NCI-H345 (cell line): ENCODE measurements at places on chromosomes 5 and 9.

DNA sequence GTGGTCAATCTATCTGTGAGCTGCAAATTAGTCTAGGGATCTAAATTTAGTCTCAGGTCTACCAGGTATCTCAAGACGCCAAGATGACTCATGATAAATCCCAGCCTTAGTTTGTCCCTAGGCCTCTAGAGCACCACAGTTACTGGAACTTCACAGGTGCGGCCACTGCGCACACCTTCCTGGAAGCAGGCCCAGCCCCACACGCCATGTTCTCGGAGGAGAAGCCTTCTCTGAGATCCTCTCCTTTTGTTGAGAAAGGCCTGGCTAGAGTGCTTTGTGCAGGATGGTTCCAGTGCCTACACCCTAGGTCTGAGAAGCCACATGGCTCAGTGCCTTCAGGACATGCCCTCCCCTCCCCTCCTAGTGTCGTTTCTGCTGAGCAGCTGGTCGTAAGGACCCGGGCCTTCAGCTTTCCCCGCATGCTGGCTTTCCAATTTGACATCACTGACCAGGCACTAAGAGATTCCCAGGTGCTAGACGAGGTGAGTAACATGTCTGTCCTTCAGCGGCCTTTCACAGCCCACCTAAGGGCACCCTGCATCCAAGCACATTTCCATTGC lies 51.9 kb downstream of the IPPK start:
- no peak for DNase-seq

DNA sequence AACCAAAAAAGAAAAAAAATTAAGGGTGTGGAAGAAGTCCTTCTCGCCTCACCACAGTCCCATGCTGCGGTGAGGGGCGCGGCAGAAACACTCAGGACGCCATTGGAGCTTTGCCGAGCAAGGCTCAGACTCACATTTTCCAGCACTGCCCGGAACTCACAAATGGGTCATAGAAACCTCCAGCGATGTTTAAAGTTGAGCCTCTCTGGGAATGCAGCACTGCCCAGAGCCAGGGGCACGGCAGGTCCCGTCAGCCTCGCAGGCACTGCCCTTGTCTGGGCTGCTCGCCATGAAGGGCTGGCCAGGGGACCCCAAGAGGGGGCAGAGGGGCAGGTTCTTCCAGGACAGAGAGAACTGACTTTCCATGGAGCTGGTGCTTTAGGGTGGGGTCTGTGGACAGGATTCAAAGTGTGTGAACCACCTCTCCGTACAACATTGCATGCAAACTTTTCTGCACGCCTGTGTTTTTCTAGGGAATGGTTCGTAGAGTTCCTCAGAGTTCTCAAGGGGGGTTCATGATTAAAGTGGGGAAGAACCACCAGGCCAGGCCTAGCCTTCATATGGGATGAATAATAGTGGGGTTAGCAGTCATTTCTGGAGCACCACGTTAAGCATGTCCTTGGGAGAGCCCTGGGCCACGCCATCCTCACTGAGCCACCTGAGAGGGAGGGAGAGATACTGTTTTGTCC lies 38.4 kb downstream of the PRRX2 start:
- no peak for DNase-seq

GRCh38 chr9:93087971-93088655 lies 7.9 kb upstream of the CARD19 start:
- DNase-seq, result no peak

- no peak for DNase-seq
These were observed at the start of gene PROP1 for GRCh38 chr5:177995691-177996595. Gene PROP1 (minus strand): TSS chr5:177996242. CDS start chr5:177995933, 309 bp downstream.

DNA sequence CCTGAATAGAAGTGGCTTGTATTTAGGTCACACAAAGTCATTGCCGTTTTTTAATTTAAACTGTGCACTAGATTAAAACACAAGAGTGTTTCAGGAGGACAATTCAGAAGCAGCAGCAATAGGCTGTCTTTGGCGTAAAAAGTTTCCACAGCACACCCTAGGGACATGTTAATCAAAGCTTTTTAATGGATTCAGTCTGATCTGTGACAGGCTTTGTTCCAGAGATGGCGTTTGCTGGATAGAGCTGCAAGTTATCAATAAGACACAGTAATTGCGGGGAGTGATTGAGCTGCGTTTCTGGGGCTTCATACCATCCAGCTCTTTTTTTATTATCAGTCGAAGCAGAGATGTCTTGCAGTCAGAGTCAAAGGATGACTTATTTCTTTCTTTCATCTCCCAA lies 300.3 kb downstream of the ZNF608 start:
- DNase-seq, result no peak

- DNase-seq, result no peak
These were observed 60.3 kb upstream of the PARP8 start for GRCh38 chr5:50606179-50606578.

DNA sequence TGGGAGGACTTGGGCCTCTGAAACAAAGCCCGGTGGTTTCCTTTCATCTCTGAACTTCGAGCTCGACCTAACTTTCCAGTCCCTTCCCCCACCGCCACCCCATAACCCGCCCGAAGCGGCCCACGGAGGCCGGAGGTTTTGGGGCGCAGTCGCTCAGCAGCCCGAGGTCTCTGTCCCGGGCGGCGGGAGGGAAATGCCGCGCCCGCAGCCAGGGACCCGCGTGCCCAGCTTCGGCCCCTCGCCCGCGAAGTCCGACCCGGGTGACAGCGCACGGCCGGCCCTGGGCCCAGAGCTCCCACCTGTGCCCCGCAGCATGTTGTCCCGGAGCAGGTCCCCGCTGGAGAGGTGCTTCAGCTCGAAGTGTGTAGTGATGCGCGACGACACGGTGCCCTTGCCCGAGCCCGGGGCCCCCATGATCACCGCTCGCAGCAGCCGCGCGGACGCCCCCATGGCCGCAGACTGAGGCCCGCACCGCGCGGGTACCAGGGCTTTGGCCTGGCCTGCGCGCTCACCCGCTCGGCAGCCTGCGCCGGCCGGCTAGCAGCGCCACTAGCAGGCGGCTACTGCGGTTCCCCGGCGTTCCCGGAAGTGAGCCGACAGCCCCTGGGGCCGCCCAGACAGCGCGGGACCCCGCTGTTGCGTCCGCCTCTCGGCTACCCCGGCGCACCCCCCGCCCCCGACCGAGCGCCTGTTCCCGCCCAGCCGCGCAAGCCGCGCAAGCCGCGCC lies at the start of gene AK3:
Gene AK3 (minus strand): TSS at position 565 of the 727 bp plus-strand sequence. CDS start 115 bp downstream, at position 450.
- peak; percentile 90 for DNase-seq

GRCh38 chr5:168879331-168879730 lies 300.2 kb upstream of the PANK3 start:
- no peak for DNase-seq

GRCh38 chr9:120710110-120710981 lies 3.9 kb downstream of the MEGF9 start:
- no peak for DNase-seq

DNA sequence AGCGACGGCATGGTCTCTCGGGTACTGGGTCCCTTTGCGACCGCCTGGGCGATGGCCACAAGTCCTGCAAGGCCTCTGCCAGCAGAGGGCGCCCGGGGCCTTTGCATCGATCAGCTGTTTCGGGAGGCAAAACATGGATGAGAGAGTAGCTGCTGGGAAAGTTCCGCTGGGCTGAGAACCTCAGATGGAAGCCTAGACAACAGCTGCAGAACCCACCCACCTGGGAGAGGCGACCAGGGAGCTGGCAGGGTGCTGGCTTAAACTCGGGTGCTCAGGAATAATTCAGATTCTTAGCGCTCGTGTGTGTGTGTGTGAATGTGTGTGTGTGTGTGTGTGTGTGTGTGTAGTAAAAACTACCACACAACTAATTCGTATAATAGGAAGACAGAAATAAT lies 50.0 kb downstream of the TRIM32 start:
- peak; percentile 88 for DNase-seq

GRCh38 chr9:129415942-129416651 lies 204.8 kb downstream of the C9orf50 start:
- no peak for DNase-seq

DNA sequence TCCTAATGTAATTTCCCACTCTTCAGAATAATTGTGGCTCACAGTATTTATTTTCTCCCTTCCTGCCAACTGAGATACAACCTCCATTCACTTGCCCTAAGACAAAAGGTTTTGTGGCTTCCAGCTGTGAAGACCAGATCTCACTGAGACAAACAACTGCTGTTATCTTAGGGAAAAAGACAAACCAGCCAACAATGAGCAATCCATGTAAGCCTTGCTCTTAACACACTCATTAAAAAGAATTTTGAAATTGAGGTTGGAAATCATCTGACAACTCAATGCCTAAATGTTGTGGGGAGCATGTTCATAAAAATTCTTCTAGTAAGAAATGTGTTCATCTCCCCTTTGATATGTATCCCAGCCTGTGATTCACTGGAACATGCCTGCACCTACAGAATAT lies 132.9 kb downstream of the ADAMTSL1 start:
- DNase-seq, result peak; percentile 64

DNA sequence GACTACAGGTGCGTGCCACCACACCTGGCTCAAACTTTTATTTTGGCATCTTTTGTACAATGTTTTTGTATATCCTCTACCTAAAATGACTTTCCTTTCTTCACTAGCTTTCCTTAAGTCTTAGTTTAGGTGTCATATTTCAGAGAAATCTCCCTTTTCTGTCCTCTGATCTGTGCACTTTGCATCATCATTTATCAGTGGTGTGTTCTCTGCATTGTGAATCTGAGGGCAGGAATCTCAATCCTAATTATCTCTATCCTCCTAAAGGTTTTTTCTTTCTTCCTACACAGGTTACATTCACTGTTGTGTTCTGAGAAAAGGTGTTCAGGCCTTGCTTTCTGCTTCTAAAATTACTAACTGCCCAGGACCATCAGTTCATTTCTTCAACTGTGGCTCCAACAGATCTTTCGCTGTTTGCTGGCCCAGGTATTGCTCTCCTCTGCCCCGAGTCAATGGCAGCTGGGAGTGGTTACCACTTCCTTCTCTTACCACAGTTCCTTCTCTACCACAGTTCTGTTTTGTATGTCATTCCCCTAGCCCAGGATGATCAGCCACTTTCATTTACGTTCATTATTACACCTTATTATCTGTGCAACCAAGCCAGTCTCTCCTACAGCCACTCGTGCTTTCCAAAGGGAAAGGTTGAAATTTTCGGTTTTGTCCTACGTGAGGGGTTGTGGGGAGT lies 14.0 kb downstream of the TGFBR1 start:
- DNase-seq, result no peak

DNA sequence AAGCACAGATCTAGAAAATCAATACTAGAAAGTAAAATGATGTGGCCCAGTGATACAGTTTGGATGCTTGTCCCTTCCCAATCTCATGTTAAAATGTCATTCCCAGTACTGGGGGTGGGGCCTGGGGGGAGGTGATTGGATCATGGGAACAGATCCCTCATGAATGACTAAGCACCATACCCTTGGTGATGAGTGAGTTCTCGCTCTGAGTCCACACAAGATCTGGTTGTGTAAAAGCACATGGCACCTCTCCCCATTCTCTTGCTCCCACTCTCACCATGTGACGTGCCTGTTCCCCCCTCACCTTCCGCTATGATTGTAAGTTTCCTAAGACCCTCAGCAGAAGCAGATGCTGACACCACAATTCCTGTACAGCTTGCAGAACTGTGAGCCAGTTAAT lies 234.2 kb upstream of the CDH6 start:
- DNase-seq, result no peak

DNA sequence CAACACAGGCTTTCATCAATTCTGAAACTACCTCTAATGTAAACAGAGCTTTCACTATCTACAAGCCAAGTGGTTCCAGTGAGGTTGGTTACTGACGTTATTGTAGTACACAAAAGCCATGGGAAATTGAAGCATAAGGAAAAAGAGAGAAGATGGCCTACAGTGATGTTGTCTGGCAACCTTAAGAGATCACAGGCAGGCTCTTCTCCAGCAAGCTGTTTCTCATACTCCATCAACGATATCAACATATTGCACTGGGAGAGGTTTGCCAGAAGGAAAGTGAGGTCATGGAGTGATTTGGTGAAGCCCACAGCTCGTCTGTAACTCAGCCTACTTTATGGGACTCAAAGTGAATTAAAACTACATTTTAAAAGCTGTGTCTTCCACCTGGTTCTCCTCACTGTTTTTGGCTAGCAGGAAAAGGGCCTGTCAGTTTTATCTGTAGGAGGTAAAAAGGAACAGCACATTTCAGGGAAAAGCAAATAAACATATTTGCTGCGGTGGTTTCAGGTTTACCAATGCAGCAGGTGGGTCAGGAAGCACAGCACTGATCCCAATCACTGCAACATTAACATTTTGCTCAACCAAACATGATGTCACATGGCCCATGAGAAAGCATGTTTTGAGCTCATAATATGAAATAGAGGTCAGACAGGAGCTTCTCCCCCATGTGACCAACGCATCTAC lies 72.9 kb downstream of the ARSB start:
- DNase-seq, result peak; percentile 51

DNA sequence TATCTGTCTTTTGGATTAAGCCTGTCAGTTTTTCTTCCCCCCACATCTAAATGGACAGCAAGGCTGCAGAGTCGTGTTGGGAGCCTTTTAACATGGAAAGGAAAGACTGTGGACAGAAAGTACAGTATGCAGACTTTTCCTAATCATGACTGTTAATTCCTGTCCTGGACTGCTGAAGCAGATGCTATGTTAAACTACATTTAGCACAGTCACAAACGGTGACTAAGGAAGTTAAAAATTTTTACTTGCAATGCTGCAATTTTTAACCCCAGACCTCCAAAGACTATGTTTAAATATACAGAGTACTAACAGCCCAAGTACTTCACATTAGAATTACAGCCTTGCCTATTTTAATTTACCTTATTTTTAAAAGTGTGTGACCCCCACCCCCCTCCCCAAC lies 51.8 kb downstream of the ELAVL2 start:
- DNase-seq, result no peak

DNA sequence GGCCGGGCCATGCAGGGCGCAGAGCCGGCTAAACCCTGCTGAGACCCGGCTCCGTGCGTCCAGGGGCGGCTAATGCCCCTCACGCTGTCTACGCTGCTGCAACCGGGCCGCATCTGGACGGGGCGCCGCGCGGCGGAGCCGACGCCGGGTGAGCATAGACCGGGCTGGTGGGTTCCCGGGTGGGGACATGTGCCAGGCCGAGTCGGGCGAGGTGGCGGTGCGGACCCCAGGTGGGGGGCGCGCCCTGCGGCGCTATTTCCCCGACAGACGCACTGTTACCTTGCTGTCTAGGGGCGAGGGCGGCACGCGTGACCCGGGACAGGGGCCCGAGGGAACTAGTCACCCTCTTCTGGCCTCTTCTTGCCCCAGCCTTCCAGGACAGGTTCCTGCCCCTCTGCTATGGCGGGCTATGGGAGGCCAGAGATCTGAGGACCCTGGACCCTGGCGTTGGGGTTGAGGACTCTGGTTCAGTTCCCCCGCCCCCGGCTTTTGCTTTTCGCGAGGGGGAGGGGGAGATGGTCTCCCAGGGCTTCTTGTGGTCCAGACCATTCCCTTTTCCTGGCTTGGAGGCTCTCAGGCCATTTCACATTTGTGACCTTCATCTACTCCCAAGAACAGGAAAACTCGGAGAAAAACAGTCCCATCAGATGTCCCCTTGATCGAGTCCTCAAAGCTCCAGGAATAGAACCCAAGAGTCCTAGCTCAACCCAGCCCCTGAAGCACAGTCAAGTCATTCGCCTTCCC lies 536 bp downstream of the SLC27A4 start:
- DNase-seq, result no peak

- DNase-seq, result no peak
These were observed 30.2 kb upstream of the ANXA1 start for GRCh38 chr9:73121375-73121935.

- no peak for DNase-seq
These were observed 837.1 kb upstream of the ZNF608 start for GRCh38 chr5:125583321-125584139.
